CD4-positive, alpha-beta T cell treated with Interleukin-10 for 1 hour (primary cell): ENCODE measurements at places on chromosomes 7 and 10.

DNA sequence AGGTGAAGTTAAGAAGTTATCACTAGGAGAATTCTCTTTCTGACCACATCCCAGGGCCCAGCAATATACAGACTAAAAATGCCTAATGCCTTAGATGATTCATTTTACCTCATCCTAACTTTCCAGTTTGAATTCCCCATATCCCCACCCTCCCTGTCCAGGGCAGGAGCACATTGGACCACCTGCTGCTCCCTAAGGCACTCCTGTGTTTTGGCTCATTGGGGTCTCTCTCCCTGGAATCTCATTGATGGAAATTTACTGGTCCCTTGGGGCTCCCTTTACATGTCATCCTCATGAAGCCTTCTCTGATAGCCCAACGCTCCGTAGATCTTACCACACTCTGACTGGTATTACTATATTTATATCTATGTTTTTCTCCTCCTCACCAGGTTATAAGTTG is 2.7 kb downstream of the IL2RA start:
- no peak for DNase-seq

DNA sequence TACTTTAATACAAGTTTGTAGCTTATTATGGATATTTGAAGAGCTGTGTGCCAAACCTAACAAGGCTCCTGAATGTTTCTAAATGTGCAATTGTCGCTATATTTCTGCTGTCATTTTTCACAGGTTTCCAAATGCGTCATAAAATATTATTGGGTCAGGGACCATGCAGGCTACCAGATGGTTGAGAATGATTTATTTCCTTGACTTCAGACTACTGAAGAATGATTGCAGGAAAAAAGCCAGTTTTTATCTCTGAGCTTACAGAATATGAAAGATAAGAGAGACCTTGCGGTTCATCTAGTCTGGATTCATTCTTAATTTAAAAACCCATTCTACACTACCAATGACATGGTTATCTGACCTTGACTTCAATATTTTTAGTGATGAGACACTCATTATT is 55.2 kb downstream of the TSPAN12 start:
- no peak for DNase-seq

- no peak for DNase-seq
Observed at GRCh38 chr10:46528171-46528671, 28.2 kb downstream of the GPRIN2 start.

GRCh38 chr7:45054442-45054841 is 34.3 kb downstream of the NACAD start:
- DNase-seq, result no peak

- DNase-seq, result no peak
Observed at GRCh38 chr7:35967366-35968139, 166.7 kb downstream of the SEPTIN7 start.

DNA sequence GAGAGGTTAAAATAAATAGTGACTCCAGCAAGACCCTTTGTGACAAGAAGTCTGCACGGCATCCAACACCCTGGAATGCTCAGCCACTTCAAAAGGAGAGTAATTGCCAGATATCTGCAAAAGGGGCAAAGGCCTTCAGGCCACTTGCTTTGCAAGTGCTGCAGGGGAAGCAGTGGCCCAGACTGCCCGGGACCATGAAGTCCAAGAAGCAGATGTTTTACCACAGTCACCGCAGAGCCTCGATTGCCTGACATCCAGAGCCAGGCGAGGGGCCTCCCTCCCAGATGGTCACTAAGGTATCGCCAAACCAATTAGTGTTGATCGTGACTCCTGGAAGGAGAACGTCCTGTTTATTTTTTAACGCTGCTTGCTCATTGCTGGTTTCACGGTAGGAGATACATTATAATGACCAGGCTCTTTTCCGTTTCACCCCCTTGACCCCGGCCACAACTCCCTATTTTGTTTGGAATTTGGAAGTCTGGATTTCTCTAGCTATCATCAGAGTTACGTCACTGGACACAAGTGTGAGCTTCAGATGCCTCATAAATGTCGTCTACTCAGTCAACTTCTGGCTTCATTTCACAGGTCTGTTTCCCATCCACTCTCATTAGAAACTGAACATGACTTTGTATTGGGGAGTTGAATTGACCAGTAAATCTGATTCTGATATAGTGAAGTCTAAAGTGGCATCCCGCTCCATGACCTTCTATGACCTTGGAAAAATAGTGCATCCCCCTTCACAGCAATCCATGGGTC is 276.2 kb downstream of the WDR11 start:
- DNase-seq, result no peak

DNA sequence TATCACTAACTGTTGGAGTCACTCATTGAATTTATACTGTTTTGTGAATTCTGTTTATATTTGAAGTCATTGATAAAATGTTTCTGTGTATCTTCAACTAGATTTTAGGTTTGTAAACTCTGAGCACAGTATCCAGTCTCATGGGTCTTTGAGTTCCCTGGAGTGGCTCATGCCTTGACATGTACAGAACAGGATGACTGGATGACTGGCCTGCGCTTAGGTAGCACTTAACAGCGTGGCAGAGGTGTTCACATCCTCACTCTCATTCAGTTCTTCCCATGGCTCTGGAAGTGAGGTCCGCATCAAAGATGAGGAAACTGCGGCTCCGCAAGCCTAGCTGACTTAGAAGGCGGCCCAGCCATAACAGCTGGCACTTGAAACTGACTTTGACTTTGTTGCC is 576.9 kb downstream of the SUGCT start:
- DNase-seq, result no peak
